ENCODE measurements at places on chromosomes 6 and 20.

DNA sequence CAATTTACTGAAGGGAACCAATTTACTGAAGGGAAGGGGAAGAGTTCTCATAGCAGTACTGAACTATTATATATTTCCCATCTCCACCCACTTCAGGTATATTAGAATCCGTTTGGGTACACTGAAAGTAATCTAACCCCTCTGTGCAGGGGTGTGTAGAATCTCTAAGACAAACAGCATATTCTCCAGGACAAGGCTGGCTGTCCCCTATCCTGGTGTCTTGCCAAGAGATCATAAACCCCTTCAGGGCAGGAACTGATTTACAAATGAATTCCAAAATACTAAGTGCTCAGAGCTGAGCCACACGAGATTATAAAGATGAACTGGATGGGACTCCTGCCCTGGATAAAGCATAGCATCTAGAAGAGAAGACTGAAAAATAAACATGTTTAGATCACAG is 9.2 kb downstream of the ASF1A start:
- DNase-seq, result no peak

- no peak for DNase-seq
Measured at GRCh38 chr6:169194737-169195136, 58.9 kb downstream of the THBS2 start.

GRCh38 chr6:134146268-134147033 is 94.0 kb upstream of the SLC2A12 start:
- DNase-seq, result no peak

- no peak for DNase-seq
Measured at GRCh38 chr6:116366740-116367275, 3.9 kb upstream of the DSE start.

DNA sequence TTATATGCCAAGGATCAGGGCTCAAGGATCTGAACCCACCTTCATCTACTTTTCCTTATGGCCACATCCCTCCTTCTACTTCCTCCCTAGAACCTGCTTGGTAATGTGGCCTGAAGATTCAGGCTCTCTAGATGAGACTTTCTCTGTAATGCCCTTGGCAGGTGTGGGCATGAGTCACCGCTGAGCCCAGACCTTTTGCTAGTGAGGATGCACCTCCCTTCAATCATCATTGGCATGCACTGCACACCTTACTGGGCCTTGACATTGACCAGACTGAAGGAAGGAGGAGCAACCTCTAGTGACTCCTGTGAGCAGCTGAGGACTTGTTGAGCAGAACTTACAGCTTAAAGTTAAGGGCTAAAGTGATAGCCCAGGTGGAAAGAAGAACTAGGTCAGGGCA is 405.3 kb downstream of the MAFB start:
- DNase-seq, result peak; percentile 52

DNA sequence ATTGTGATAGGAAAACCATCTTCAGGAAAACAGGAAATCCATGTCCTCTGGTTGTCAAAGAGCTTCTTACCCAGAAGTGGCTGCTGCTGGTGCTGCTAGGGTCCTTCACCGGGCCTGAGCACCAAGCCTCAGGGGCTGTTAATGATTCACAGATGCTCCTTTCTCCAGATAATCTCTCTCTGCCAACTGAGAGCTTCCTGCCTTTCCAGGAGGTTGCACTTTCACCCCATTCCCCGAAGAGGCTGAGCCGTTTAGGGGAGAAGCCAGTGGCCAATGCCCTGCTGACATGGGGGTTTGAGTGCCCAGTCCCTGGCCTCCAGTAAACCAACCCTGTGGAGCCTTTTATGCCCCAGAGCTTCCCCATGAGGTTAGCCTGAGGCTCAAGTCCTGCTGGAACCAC is 122.4 kb downstream of the CBLN4 start:
- DNase-seq, result no peak

DNA sequence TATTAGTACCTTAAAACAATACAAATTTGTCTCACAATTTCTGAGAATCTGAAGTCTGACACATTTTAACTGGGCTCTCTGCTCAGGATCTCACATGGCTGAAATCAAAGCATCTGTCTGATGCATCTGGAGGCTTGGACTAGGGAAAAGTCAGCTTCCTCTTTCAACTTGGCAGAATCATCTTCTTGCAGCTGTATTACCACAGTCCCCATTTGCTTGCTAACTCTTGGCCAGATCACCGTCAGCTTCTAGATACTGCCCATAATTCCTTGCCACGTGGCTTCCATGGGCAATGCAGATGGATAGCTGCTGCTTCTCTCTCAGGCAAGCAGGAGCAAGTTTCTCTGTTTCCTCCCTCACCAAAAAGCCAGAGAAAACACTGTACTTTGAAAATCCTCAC is 1106.4 kb upstream of the CITED2 start:
- DNase-seq, result no peak

Data from PC-9 (cell line).